ENCODE measurements at places on chromosomes 3 and 15.

DNA sequence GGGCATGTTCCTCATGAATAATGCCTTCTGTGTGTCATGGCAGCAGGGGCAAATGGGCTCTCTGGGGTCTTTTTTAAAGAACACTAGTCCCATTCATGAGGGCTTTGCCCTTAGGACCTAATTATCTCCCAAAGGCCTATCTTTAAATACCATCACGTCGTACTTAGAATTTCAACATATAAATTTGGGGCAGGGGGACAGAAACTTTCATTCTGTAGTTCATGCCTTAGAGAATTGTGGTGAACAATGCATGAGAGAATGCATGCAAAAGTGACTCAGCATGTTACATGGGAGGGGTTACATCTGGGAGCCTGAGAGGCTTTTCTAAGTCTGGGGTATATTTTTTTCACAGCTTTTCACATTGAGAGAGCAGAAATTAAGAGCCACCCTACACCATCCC is 208.5 kb upstream of the ROPN1 start:
- DNase-seq: no peak

- DNase-seq: no peak
These were observed 42.4 kb upstream of the KY start for GRCh38 chr3:134693226-134693625.

DNA sequence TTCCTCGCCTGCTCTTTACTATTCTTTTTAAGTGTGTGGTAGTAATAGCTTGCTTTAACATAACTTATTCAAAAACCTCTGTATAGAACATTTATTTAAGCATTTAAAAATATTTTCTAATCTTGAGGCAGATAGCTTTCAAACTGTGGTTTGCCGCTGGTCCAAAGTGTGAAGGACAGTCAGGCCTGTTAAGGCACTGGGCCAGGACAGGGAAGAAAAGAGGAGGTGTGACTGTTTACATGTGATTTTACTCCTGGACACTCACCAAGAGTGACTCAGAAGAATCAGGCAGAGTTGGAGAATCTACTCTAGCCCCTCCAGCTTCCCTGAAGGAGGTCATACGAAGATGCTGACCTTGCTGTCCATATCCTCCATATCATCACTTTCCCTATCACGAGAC is 44.7 kb downstream of the CEP152 start:
- no peak for DNase-seq

- DNase-seq: no peak
These were observed 38.1 kb downstream of the MUC20 start for GRCh38 chr3:195758721-195759353.

GRCh38 chr3:140097874-140098635 is 163.1 kb downstream of the CLSTN2 start:
- DNase-seq: no peak

DNA sequence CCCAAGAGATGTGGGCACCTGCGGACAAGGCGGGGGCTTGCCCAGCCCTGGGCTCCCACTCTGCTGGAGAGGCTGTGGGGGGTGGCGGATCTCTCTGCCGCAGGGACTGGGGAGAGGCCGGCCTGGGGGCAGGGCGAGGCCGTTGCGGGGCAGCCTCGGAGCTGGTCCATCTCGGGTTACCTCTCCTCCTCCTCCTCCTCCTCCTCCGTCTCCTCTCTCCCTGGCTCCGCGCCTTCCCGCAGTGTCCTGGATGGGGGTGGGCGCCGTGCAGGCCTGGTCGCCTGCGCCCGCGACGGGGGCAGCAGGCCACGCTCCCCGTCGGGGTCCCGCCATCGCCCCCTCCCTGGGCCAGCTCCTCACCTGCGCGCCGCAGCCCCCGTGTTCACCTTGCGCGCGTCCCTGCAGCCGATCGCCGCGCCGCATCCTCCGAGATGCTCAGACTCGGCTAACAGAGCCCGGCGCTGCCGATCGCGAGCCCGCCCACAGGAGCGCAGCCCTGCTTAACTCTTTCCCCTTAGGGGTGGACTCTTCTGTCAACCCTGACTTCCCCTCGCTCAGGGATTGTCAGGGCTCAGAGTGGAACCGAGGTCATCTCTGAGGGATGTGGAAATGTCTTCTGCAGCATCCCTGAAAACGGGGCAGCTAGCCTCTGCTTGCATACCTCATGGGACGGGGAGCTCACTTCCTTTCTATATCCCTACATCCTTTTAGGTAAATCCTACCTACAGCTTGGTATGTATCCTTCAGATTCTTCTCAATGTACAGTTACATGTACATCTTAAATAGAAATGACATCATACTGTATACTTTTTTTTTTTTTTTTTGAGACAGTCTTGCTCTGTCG is at the start of gene PRRT3:
Gene PRRT3, minus strand, starts transcription at position 447 of the 844 bp plus-strand sequence. CDS start 2,293 bp downstream, outside the sequence.
- DNase-seq: peak; percentile 50

GRCh38 chr3:71395927-71396695 is 187.4 kb downstream of the FOXP1 start:
- no peak for DNase-seq

- no peak for DNase-seq
These were observed 12.1 kb downstream of the SEC22C start for GRCh38 chr3:42569593-42570142.

GRCh38 chr15:101504866-101505609 is 15.5 kb upstream of the PCSK6 start:
- no peak for DNase-seq

- DNase-seq: no peak
These were observed 80.5 kb upstream of the NEO1 start for GRCh38 chr15:72971766-72972165.

- DNase-seq: no peak
These were observed 210.5 kb downstream of the FOXP1 start for GRCh38 chr3:71372911-71373637.

- DNase-seq: no peak
These were observed 804 bp upstream of the BRPF1 start for GRCh38 chr3:9730657-9731205.

GRCh38 chr3:37586280-37586679 is 275.4 kb upstream of the CTDSPL start:
- DNase-seq: no peak

DNA sequence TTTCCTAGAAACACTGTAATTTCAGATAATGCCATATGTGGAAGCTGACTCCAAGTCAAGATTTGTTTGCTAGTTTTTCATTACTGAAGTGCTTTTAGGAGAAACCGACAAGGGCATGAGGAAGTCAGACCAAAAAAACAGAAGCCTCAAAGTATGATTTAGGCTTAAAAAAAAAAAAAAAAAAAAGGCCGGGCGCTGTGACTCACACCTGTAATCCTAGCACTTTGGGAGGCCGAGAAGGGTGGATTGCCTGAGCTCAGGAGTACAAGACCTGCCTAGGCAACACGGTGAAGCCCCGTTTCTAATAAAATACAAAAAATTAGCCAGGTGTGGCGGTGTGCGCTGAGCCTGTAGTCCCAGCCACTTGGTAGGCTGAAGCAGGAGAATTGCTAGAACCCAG is 11.6 kb downstream of the RPL15 start:
- no peak for DNase-seq

GRCh38 chr3:192860454-192860853 is 57.2 kb downstream of the MB21D2 start:
- no peak for DNase-seq

DNA sequence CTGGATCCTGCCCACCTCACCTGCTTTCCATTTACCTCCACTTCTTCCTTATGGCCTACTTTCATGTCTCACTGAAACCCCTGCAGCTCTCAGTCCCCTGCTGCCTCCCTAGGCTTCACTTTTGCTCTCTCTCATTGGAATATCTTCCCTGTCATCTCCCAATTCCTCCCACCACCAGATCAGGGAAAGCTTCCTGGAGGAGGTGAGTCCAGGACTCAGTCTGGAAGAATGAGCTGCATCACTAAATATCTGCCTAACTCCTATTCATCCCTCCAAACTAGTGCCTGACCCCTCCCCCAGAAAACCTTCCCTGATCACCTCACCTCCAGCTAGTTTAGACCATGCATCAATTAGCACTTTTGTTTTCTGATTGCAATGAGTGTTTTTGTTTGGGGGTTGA is 37.1 kb downstream of the MRPL46 start:
- DNase-seq: no peak

DNA sequence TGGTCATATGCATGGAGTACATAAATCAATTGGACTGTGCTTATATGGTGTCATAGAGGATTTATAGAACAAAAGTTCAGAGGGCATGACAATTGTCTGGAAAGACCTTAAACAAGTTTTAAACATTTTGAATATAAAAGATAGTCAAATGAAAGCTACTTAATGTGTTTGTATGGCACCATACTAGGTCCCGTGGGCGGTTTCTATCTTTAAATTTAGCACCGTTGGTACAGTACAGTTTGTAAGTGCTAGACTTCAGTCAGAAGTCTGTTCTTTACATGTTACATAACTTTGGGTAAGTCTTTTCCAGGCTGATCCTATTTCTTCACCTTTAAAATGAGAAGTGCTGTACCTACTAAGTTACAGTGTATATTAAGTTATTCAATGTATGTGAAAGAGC is 373.4 kb upstream of the ARL6 start:
- no peak for DNase-seq

DNA sequence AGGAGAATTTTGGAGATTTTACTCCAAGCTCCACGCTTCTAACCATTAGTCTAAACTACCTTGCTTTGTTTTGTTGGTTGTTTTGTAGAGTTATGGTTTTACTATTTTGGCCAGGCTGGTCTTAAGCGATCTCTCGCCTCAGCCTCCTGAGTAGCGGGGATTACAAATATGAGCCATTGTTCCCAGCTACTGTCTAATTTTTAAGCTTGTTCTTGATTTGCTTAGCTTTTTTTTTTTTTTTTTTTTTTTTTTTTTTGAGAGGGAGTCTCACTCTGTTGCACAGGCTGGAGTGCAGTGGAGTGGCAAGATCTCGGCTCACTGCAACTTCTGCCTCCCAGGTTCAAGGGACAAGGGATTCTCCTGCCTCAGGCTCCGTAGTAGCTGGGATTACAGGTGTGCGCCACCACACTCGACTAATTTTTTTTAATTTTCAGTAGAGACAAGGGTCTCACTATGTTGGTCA is 28.5 kb downstream of the EFCAB12 start:
- DNase-seq: no peak

DNA sequence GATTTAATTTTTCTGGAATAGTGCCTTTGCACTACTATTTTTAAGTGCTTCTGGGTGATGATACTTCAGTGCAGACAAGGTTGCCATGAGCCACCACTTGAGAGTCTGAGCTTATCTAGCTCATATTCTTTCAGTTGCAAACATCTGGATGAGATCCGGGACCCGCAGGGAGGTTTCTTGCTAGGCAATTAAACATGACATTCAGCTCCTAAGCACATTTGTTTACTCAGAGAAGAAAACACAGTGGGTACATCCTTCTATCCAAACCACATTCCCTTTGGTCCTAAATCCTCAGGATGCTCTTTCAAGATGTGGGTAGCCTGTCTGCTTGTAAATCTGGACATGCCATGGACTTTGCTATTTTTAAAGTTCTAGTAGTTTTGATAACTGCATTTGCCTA is 12.0 kb downstream of the PLSCR1 start:
- DNase-seq: no peak

- DNase-seq: no peak
These were observed 364.7 kb downstream of the EPHA3 start for GRCh38 chr3:89472101-89472500.

DNA sequence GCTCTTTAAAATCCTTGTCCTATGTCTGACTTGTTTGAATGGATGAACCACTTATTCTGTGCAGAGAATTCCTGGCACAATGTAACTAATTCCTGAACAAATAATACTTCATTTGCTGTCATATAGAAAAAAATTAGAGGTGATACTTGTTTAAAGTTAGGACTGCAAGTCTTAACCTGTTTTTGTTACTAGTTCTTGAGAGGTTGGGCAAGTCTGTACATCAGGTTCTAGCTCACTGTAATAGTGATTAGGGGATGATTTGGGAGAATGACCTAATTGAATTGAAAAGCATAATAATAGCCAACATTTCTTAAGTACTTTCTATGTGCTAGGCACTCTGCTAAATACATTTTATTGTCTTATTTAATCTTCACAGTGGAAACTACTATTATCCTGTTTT is 49.3 kb downstream of the GMPS start:
- no peak for DNase-seq

DNA sequence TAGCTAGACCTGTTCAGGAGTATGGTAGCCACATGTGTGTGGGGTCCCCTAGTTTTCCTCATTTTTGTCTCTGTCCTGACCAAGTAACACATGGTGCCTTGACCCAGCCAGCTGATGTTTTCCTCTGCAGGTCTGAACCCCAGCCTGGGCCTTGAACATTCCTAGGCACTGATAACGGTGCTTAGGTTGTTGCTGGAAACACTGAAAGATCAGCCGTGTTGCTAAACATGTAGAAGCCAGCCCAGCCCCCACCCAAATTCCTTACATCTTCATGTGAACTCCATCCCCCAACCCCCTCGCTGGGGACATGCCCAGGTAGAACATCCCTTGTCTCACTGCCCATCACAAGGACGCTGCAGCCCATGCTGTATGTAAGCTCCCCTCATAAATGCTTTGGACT is 18.7 kb downstream of the RTP3 start:
- DNase-seq: no peak

DNA sequence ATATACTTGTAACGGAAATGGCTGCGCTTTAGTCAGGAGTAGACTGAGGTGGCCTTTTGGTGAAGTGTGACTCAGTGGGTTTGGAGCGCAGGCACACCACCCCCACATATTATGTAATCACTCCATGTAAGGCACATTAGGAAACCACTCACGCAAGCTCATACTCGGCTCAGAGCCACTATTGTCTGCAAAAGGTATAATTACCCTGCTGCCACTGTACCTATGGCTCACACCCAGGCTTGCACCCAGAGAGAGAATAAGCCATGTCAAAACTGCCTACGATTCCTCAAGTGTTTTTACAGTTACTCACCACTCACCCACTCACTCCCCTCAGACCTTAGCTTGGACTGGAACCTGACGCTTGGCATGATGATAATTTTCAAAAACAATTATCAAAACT is 611.9 kb upstream of the CCDC54 start:
- no peak for DNase-seq

- no peak for DNase-seq
These were observed 68.4 kb upstream of the NR2F2 start for GRCh38 chr15:96262097-96262496.

DNA sequence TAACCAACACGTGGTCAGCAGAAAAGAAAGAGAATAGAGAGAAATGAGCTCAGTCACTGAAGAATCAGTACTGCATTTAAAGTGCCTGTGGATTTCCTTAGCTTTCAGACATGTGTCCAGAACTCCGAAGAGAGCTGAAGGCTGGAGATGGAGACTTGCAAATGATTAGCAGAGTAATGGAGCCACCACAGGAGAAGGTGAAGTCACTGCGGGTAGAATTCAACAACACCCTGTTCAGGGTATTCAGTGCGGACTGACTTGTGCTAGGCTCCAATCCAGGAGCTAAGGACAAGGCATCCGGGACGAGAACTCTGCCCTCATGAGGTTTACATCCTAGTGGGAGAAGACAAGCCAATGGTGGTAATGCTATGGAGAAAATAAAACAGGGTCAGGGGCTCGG is 4.2 kb downstream of the EIF4E3 start:
- DNase-seq: no peak

GRCh38 chr3:18446149-18446825 is 21.1 kb upstream of the SATB1 start:
- no peak for DNase-seq

GRCh38 chr3:26560081-26560480 is 62.5 kb upstream of the LRRC3B start:
- no peak for DNase-seq

GRCh38 chr3:31248563-31248992 is 284.1 kb upstream of the STT3B start:
- no peak for DNase-seq

All from activated CD4-positive, alpha-beta T cell treated with anti-CD3 and anti-CD28 coated beads for 4 hours (primary cell).